ENCODE measurements at places on chromosomes 2 and 18.

DNA sequence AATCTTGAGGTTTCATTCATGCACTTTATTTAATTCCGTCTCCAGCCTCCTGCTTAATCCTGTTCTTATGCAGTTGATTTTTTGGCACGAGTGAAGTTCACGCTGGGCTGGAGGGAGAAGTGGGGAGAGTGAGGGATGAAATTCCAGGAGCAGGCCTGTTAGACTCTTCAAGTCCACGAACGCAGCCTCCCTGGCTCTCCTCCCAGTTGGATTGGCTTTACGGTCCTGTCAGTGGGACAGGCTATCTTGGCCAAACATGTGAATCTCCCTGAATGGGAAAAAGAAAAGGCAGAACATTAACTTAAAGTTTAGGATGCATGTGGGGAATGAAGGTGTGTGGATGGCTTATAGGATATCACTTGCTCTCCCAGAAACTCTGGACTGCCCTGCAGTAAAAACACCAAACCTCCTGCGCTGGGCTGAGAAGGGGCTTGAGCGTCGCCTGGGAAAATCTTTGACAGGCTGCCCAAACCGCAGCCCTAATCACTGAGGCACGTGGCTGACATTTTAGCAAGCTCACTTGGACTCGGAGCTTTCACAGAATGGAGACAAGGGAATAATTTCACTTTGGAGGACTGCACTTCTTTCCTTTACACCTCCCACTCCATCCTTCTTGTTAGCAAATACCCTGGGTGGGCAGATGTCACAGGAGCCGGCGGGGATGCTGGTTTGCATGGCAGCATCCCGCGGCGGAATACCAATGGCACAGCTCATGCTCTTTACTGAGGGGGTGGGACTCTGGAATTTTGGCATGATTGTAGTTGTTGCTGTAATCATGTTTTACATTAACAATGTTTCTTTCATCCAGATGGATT is 93.9 kb downstream of the ACKR3 start:
- no peak for DNase-seq

DNA sequence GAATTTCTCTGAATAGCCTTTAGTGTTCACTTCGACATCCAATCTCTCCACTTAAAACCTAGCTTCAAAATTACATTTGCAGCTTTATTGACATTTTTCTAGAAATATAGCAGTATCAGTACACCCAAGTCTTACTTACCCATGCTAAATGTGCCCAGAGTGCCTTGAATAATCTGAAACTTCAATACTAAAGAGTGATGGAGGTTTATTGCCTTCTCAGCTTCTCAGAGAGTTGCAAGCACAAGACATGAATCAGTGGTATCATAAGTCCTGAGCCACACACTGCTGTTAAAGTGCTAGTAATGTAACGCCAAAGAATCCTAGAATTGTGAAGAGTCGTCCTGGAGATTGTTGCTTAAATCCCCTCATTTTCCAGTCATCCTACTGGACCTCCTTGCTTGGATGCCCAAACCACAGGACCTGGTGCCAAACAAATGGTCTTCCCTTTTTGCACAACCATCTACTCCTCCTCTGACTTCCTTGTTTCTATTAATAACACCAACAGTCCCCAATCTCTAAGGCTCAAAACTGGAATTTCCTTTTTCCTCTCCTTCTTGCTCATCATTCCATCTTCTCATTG is 83.2 kb upstream of the SPATS2L start:
- DNase-seq: no peak

- DNase-seq: no peak
Measured at GRCh38 chr18:10473132-10473531, 18.7 kb downstream of the APCDD1 start.

GRCh38 chr2:54560146-54560881 is 104.2 kb downstream of the SPTBN1 start:
- no peak for DNase-seq
